ENCODE measurements at places on chromosomes 7 and 10. TPM values are rescaled to one million over a fixed set of nuclear protein-coding genes. Genes with fewer than 3 reads are reported as not detected.

MSS51 gene
- total RNA-seq: 1.4 TPM

MAGI2 gene
- total RNA-seq: 14.7 TPM

MYL10 gene
- 0.50 TPM for total RNA-seq

DNA sequence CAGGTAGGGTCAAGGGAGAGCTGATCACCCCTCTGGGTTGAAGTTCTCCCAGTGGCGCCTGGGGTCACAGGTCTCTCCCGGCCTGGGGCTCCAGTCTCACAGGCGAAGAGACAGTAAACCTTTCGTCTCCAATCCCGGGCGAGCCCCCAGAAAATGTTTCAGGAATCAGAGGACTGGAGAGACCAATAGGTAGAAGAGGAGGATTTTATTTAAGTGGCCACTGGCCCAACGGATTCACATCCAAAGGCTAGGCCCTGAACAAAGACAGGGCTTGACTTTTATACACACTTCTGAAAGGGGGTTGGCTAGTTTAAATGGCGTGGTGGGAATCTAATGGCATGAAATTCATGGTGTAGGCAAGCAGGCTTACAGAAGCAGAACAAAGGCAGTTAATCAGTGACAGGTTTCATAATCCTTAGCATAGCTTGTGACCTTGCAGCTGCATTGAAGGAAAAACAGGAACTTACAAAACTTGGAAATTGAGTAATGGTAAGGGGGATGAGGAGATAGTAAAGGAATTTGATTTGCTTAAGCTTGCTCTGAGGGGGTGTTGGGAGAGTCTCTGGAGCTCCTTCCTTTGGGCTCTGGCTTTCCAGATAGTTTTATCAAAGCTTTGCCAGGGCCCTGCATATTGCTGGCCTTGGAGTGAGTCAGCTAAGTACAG lies 105.5 kb downstream of the TRIM24 start:
- peak; percentile 41 for DNase-seq
- H3K36me3 ChIP-seq: peaks cover 93% of the 10 kb centered on the region
- H3K4me3 ChIP-seq: no peak overlapping the region
- H3K4me1 ChIP-seq: no peaks in the 10 kb centered on the region
- no peaks in the 10 kb centered on the region for H3K27me3 ChIP-seq

- no peaks in the 10 kb centered on the region for H3K27me3 ChIP-seq
- H3K36me3 ChIP-seq: peaks cover 9% of the 10 kb centered on the region
- H3K4me3 ChIP-seq: no peak overlapping the region
- no peaks in the 10 kb centered on the region for H3K4me1 ChIP-seq
- H3K27ac ChIP-seq: no peak overlapping the region
- DNase-seq: no peak
These were observed 56.3 kb downstream of the LHPP start for GRCh38 chr10:124517931-124518330.

DNA sequence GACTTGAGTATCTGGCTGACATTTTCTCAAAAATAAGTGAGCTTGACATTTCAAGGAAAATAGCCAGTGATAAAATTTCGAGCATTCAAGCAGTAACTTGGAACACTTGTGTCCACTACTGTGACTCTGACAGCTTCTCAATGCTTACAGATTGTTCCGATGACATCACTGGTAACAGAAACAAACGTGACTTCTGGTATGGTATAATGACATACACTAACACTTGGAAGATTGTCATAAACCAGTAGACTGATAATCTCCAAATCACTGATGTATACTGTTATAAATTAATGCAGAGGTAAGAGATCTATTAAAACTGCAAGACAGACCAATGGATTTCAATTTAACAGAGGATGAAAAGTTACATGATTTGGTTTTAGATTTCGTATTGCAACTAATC lies 6.5 kb downstream of the MINDY3 start:
- H3K27me3 ChIP-seq: no peaks in the 10 kb centered on the region
- H3K4me3 ChIP-seq: no peak overlapping the region
- no peak for DNase-seq
- H3K27ac ChIP-seq: no peak overlapping the region
- no peaks in the 10 kb centered on the region for H3K4me1 ChIP-seq
- peaks cover 23% of the 10 kb centered on the region for H3K36me3 ChIP-seq

DNA sequence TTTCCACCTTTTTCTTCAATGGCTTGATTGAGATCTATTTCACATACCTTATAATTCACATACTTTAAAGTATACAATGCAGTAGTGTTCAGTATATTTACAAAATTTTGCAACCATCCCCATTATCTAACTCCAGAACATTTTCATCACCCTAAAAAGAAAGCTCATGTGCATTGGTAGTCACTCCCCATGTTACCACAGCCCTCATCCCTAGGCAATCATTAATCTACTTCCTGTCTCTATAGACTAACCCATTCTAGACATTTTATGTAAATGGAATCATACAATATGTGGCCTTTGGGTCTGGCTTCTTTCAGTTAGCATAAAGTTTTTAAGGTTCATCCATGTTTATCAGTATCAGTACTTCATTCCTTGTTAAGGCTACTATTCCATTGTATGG lies 214.2 kb downstream of the WDR11 start:
- no peak overlapping the region for H3K4me3 ChIP-seq
- H3K27me3 ChIP-seq: no peaks in the 10 kb centered on the region
- no peaks in the 10 kb centered on the region for H3K36me3 ChIP-seq
- H3K27ac ChIP-seq: no peak overlapping the region

GRCh38 chr7:141891336-141891735 lies 24.9 kb upstream of the OR9A4 start:
- no peaks in the 10 kb centered on the region for H3K36me3 ChIP-seq
- H3K27me3 ChIP-seq: no peaks in the 10 kb centered on the region
- no peak for DNase-seq
